NCI-H2171 (cell line): ENCODE measurements at places on chromosomes 1 and 21.
A peak's percentile ranks its signal among the peaks of the same experiment; 100 is the strongest.

DNA sequence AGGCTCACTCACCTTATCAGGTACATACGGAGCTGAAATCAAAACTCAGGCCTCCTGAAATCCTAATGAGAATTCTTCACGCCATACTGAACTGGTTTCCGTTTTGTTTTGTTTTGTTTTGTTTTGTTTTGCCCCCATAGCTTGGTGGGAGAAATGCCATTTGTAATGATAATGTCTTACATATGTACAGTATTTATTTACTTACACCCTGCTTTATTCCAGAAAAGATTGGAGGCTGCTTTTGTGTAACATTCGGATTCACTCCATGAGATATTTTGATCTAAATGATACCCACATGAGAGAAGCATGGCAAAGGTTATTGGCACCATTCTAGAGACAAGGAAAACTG, 84.7 kb downstream of the EPHB2 start:
- DNase-seq, result no peak

DNA sequence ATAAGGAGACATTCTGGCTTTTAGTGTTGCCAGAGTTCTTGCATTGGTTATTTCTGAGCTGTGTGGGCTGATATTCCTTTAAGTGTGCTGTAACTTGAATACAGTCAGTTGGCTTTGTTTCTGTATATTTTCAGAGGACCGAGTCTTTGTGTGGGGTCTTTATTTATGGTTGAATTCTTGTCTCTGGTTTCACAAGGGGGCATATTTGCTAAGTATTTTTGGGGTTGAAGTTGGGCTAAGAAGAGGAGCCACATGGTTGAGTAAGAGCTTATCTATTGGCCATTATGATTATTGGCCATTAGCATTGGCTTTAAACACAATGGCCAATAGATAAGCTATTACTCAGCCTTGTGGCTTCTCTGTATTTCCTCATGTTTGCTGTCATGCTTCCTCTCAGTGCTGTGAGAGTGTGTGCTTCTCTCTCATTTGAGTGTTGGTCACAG, 26.3 kb upstream of the PTGFR start:
- DNase-seq, result no peak

DNA sequence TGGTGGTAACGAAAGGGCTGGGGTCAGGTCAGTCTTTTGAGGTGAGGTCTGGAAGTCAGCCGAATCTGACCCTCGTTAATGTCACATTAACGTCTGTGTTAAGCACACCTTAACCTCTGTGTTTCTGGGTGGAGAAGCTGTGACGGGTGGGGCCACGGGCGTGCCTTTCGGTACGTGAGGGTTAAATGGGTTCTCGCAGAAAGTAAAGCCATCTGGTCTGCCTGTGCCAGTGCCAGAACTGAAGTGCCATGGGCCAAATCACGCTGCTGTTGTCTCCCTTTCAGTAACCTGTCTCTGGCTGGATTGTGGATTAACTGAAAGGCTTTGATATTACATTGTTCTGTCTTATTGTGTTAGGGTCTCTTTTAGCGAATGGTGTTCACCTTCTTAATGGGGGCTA, 14.4 kb downstream of the URB2 start:
- peak; percentile 46 for DNase-seq

- DNase-seq, result no peak
Measured at GRCh38 chr1:21098186-21098915, 78.3 kb downstream of the EIF4G3 start.

DNA sequence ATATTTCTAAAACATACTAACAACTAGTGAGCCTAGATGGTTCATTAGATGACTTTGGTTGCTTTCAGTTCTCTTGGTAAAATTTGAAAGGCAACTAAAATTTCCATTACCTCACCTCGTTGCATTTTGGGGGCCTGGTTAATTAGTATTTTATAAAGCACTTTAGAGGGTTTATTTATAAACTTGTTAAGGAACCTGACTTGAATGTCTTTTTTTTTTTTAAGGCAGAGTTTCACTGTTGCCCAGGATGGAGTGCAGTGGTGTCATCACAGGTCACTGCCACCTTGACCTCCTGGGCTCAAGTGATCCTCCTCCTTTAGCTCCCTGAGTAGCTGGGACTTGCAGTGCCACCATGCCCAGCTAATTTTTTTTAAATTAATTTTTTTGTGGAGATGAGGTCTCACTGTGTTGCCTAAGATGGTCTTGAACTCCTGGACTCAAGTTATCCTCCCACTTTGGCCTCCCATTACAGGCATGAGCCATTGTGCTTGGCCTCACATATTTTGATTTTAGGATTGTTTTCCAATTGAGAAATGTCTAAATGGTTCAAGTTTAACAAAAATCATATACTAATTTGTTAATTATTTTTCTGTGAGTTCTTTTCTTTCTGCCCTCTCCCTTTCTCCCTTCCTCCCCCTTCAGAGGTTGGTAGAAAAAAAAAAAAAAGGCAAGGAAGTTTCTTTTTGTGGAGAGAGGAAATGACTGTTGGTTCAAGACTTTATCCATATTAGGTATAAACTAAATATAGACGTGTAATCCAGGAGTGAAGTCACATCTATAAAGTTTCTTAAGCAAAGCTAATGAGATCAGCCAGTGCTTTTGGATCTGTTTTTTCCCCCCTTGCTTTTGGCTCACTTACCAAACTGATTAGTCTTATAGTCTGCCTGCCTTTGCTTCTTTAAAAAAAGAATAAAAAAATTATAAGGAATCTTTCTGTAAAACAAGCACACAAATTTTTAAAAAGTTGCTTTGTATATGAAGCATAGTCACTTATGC, 24.7 kb downstream of the CLIC4 start:
- DNase-seq, result no peak

- no peak for DNase-seq
Measured at GRCh38 chr1:26858891-26859640, 3.9 kb upstream of the SFN start.

GRCh38 chr1:97157991-97158390, 436.4 kb downstream of the PTBP2 start:
- DNase-seq, result no peak
